ENCODE measurements at places on chromosomes 12 and 14.
A peak's percentile ranks its signal among the peaks of the same experiment; 100 is the strongest.

- no peak for DNase-seq
Measured at GRCh38 chr12:78269620-78270019, 438.9 kb downstream of the NAV3 start.

DNA sequence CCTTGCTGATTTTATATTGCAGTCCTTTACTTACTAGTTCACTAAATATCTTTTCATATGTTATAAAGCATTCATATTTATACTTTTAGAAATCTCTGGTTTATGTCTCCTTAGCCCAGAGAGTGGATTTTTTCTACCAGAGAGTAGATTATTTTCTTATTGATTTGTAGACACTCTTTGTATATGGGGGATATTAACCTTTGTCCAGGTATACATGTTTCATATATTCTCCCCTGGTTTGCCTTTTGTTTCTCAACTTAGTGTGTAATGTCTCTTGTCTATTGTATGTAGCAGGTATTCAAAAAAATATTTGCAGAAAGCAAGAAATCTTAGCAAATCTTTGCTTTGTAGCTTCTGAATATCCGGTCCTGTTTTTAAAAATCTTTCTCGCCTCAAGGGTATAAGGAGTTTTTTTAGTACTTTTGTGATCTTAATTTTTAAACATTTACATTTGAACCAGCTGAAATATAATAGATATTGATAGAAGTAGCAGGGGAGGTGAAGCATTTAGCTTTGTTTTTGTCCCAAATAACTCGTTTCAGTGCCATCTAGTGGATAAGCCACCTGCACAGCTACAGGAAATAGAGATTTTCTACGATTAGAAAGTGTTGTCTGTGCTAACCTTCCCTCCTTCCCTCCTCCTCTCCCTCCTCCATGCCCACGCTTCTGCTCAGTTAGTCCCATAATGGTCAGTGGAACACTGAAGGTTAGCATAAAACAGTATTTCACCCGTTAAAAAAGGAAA is 97.0 kb downstream of the PHETA1 start:
- no peak for DNase-seq

DNA sequence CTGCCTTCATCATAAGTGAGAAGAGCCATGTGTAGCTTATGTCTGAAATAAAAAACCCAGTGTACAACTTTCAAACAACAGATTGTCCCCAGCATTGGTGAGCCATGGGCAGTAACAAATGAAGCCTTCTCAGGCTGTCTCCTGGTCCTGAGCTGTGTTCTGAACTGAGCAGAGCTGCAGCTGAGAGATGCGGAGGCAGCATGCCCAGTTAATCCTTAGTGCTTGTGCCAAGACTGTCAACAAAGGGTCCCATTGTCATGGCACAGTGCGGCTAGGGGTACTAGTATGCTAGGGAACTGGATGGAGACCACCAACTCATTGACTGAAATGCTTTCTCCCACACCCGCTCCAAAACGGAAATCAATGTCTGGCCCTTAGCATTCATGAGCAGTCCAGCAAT is 154.3 kb downstream of the RMST start:
- no peak for DNase-seq

GRCh38 chr14:20143911-20144310 is 5.3 kb downstream of the OR4N5 start:
- no peak for DNase-seq

- no peak for DNase-seq
Measured at GRCh38 chr12:94242901-94243300, 94.5 kb downstream of the PLXNC1 start.

DNA sequence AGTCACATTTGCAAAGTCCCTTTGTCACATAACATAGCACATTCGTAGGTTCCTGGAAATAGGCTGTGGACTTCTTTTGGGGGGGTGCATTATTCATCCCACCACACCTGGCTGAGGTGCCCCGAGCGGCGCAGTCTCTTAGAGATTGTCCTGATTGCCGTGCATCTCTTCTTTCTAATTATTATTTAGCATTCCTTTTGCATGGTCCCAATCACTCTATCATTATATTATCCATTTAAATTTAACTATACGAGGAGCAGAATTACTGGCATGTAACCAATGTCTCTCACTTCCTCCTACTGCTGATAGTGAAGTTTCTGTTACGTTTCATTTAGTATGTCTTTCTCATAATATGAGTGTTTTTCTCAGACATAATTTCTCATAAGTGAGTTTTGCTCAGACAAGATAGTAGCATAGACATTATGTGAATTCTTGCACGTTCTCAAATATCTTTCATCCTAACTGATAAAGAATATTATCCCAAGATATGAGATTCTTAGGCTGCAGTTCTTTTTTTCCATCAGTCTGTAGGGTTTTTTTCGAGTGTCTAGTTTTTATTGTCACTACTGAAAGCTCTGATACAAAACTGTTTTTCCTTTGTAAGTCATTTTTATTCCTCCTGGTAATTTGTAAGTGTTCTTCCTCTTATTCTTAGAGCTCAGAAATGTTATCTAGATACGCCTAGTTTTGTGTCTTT is 444.3 kb downstream of the NELL2 start:
- DNase-seq = no peak

GRCh38 chr12:58588770-58589169 is 331.5 kb downstream of the LRIG3 start:
- peak; percentile 56 for DNase-seq

DNA sequence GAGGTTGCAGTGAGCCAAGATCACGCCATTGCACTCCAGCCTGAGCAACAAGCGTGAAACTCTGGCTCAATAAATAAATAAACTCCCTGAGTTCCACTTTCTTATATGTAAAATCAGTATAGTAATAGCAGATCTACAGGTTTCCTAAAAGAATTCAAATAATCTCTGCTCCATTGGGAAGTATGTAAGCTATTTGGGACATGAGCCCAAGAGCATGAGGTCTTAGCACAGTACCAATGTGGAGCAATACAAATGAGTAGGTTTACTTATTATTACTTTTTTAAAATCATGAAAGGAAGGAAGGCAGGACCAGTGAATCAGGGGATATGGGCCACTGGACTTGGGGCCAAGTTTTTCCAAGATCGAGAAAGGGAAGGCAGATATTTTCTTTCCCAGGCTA is 216.9 kb upstream of the DIO2 start:
- peak; percentile 54 for DNase-seq

GRCh38 chr14:74911704-74912103 is 11.4 kb downstream of the RPS6KL1 start:
- DNase-seq = no peak

- no peak for DNase-seq
Measured at GRCh38 chr12:3003357-3003992, 44.3 kb downstream of the TEAD4 start.

GRCh38 chr12:49555631-49556390 is 12.1 kb downstream of the MCRS1 start:
- no peak for DNase-seq

- DNase-seq = no peak
Measured at GRCh38 chr12:68376901-68377300, 44.7 kb upstream of the MDM1 start.

DNA sequence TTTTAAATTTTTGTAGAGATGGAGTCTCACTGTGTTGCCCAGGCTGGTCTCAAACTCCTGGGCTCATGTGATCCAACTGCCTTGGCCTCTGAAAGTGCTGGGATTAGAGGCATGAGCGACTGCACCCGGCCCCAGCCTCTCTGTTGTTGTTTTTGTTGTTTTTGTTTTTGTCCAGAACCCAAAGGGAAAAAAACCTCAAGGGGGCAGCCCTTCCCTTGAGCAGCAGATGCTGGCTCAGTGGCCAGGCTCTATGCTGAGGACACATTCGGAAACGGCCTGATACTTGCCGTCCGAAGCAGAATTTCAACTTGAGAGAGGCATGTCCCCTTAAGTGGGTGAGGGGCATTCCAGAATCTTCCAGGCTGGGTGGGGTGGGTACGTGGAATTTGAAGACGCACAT is 6.7 kb downstream of the MVK start:
- no peak for DNase-seq

DNA sequence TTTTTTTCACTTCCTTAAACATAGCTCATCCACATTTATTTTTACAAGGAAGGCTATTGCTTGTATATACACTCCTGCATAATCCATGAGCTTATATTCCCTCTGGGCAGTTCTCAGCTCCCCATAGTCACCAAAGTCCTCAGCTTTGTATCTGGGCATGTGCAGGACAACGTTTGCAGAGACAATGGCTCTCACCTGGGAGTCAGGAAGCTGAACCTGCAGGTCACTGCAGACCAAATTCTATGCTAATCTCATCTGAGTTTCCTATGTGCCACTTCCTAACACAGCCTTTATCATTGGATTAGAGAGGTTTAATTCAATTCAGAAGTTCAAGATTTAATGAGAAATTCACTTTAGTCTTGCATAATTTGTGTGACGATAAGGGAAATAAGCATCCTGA is 131.5 kb downstream of the KCNK10 start:
- DNase-seq = no peak

DNA sequence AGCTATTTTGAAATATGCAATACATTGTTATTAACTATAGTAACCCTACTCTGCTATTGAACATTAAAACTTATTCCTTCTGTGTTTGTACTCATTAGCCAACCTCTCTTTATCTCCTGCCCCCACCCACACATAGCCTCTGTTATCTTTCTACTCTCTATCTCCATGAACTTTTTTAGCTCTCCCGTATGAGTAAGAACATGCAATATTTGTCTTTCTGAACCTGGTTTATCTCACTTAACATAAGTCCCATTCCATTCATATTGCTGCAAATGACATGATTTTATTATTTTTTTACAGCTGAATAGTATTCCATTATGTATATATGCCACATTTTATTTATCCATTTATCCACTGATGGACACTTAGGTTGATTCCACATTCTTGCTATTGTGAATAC is 79.0 kb upstream of the AMIGO2 start:
- no peak for DNase-seq

DNA sequence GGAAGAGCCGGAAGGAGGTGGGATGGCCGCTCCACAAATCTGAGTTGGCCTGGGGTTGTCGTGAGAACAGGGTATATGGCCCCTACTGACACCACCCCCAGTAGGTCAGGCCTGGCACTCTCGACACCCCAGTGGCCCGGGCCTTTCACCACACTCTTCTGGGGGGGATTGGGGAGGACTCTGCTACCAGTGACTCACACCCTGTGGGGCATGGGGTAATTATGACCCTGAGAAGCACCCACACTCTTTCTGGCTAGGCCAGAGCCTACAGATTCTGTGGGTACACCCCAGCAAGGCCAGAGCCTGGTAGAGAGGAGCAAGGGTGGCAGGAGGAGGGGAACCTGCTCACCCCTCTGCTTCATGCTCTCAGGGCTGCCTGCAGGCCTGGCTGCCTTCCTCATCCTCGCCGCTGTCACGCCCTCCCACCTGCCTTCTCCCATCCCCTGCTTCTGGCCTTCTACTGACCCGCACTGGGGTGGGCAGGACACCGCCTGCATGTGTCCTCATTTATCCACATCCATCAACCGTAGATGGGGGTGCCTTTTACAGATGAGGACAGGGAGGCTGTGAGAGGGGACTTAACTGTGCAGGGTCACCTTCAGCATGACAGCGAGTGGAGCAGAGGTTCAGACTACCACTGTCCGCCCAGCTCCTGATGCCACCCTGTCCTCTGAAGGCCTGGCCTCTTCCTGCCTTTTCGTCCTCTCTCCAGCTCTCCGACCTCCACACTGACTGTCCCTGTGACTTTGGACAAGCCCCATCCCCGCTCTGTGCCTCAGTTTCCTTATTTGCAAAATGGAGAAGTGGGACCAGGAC is 18.4 kb downstream of the ASB2 start:
- DNase-seq = no peak

DNA sequence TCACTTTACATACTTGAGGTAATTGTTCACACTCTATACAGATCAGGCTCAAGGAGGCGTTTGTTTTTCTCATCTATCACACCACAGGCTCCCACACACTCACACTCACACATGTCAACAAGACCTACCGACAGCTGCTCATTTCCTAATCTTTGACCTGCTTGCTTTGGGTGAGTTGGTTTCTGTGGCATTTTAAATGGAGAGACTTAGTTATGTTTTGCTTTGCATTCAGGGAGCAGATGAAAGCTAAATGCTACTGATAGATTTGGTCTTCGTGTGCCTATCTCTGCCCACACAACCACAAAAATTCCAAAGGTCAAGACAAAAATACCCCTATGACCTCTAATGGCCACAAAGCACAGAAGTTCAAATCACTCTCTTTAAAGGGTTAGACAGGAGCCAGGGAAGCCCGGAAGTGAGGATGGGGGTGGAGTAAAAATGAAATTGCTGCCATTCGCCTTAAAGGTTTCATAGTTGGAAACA is 203.5 kb upstream of the G2E3 start:
- DNase-seq = no peak

GRCh38 chr12:28223858-28224257 is 33.6 kb downstream of the CCDC91 start:
- DNase-seq = no peak

DNA sequence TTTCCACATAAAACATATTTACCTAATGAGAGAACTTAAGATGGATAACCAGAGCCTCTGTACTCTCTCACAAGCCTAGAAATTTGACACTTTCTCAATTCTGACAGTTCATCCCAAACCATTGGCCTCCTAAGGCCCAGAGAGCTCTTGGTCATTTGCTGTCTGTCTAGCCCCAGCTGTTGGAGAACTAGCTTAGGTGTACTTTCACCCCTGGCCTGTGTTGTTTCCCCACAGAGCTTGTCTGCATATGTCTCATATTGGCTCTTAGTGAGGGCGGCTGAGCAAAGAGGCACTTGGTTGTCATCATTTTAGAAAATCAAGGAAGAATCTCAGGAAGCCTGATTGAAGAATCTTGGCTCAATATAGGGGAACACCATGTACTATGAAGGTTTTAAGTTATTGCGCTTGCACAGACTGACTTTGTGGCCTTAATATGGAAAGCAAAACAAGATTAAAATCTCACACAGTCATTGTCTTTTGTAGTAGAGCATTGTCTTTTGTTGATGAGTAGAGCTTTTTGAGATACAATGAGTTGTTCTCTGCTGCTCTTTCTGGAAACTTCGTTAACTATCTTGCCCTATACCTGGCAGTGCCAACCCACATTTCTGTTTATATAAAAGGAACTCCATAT is 324.6 kb downstream of the RAD51B start:
- DNase-seq = no peak

- DNase-seq = no peak
Measured at GRCh38 chr14:74573421-74574089, 38.5 kb downstream of the LTBP2 start.

Measured in fibroblast of skin of right quadriceps (primary cell).